ENCODE measurements at places on chromosomes 2 and 18.

- no peak for DNase-seq
These were observed 276.3 kb downstream of the TSN start for GRCh38 chr2:122031544-122032263.

- DNase-seq = no peak
These were observed 16.8 kb downstream of the COBLL1 start for GRCh38 chr2:164824872-164825271.

DNA sequence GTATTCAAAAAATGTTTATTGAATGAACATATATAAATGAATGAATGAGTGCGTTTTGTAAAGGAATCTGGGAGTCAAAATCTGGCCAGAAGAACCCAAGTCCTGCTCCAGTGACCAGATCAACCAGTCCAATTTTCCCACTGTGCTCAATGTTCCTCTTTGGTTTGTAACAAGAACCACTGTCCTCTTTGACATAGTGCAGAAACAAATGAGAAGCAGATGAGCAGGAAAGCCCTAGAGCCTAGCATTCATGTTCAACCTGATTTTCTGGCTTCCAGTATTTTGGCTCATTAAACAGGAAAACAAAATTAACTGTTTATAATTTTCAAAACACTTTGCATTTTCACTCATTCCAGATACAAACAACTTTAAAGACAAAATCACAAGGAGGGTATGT lies 23.2 kb downstream of the FAM124B start:
- DNase-seq = no peak

DNA sequence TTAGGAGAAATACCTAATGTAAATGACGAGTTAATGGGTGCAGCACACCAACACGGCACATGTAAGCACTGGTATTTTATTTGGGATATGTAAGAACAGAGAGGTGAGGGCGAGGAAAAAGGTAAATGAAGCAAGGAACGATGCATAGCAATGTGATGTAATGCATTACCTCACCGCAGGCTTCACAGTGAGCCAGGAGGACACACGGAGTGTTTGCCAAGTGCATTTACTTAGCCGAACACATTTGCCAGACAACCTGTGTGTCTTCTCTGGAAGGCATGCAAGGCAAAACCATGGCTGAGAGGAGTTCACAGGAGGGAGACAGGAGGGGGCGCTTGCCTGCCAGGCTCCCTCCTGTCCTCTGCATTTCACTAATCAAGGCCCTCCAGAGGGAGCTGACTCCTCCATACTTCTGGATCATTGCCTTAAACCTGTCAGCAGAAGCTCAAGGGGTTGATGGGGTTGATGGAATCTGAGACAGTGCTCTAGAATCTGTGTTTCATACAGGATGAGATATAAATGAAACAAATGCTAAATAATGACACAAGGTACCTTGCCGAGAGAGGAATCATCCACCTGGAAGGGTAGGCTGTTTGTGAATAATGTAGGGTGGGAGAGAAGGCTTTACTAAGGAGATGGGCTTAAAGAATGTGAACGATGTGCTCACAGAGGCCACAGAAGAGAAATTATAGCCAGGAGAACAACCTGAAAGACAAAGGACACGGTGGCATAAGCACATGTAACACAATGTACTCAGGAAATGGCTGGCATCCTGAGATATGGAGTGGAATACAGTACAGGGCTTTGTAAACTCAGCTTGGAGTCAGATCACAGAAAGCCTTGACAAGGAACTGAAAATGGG lies 9.1 kb upstream of the TPRKB start:
- DNase-seq = no peak

DNA sequence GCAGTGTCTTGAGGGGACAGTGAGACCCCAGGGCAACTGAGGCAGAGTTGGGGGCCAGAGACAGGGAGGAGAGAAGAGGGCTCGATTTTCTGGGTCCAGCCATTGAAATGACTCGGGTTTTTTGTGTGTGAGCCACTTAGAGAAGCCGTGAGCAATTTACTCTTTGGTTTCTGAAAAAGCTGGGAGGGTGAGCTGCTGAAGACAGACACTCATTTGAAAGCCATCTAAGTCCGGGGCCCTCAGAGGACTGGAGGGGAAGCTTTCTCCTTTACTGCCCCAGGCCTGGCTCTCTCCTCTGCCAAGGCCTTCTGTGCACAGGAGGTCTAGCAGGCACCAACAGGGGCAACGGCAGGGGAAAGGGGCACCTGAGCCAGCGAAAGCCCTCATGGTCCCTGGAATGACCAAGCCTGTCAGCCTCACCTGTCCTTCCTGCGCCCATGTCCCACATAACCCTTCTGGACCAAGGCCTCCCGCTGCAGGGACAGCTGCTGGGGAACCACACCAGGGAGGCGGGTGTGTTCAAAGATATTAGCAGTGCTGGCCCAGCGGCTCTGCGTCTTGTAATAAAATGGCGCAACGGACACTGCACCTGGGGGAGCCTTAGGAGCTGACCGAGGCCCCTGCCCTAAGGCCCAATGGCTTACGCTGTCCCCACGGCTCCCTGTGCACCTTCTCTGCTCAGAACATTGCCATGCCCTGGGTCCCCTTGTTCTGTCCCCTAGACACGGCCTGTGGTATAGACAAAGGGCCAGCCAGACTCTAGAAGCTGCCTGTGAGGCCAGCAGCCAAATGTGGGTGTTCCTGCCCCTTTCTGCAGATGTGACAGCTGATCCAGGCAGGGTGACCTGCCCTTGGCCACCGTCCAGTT lies 45.8 kb downstream of the HS6ST1 start:
- no peak for DNase-seq

GRCh38 chr2:133229974-133230373 lies 338.3 kb downstream of the NCKAP5 start:
- no peak for DNase-seq

DNA sequence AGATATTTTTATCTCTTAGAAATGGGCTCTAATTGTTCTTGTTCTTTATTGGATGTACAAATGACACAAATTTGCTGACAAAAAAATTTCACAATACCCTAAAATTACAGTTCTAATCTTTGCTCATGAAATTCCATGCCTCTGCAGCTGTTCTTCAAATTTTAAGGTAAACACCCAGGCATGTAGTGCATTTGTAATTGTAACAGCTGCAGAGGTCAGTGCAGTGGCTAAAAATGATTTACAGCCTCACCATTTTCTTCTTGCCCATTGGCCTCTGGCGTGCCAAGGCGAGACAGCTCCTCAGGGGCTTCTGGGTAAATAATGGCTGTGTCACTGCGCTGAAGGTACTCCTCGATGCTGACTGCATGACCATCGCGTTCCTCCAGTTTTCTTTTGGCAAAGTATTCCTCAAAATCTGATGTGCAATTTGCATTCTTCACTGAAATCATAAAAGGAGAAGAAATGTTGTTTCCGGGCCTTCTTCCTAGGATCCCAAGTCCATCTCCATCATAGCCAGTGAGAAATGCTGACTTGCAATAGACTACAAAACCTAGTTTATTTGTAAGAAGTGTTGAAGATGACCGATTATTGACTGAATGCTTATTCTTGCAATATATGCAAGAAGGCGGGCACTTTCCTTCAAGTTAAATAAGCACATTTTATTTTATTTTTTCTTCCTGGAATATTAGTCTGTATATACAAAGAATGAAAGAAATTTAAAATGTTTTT lies 115.2 kb downstream of the ZEB2 start:
- no peak for DNase-seq

DNA sequence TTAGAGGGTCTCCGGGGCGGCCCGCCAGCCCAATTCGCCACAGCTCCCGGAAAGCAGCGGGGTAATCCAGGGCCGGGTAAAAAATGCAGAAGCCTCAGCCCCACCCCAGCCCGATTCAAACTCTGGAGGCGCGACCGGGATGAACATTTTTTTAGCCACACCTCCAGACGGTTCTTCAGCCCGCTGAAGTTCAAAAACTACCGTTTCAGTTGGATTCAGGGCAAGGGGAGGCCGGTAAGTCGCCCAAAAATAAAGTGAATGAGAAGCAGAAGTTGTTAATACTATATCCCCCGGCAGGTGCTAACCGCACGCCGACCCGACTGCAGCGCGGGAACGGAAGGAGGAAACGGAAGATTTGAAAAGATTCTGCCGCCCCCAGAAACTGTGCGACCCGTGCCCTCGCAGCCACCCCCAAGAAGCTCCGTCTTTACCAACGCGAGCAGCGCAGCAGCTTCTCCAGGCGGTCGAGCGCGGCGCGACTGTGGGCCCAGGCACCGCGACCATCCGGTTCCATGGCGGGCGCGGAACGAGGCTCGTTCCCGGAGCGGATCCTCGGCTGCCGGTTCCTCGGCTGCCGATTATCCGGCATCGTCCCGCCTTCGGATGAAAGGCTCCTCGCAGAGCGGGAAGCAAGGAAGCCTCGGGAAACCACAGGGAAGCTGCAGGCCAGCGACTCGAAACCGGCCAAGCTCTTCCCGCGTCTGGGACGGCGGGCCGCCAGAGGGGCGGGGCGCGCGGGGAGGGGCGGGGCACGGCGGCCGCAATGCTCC lies at the start of gene BARD1:
BARD1 (minus strand) TSS at position 703 of the 770 bp plus-strand sequence; CDS start at position 589, 114 bp downstream.
- DNase-seq = peak; percentile 71

GRCh38 chr2:199940373-199940772 lies 14.9 kb downstream of the TYW5 start:
- DNase-seq = peak; percentile 20

DNA sequence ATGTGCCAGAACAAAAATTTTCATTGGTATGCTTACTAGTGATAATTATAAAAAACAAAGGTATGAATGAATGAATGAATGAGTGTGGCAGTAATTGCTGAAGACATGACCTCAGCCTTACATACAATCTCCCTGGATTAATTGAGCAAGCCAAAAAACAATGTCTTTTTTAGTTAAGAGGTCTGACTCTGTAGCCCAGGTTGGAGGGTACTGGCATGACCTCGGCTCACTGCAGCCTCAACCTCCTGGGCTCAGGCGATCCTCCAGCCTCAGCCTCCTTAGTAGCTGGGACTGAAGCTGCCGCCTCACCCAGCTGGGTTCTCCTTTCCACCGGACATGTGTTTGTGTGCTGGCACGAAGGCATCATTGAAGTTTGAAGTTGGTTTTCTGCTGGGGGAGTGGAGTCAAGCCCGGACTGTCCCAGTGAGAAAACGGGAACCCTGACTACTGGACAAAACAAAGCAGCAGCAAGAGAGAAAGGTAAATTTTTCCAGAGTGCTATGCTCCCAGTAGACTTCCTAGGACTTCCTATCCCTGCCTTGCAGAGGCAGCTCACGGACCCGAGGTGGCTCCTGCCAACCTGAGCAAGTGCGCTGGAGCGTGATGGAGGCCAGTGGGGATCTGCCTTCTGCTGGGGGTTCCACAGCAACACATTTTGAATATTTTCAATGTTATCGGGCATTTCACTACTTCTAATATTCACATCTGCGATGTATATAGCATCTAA lies 6.4 kb upstream of the IMP4 start:
- DNase-seq = no peak

DNA sequence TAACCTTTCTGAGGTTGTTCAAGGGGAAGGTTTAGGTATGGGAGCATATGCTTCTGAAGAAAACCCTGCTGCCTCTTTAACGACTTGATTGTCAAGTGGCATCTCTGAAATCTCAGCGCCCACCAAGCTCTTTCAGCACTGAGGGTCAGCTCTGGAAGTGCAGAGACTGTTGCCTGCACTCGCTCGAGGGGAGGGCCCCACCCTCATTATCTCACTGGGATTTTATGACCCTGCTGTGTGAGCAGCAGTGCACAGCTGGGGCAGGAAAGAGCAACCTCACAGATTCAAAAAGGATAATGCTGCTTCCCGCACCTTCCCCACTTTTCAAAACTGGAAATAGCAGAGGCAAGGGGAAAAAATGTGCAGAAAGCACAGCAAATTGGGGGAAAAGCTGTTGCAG lies 56.9 kb upstream of the SPRED2 start:
- DNase-seq = no peak

DNA sequence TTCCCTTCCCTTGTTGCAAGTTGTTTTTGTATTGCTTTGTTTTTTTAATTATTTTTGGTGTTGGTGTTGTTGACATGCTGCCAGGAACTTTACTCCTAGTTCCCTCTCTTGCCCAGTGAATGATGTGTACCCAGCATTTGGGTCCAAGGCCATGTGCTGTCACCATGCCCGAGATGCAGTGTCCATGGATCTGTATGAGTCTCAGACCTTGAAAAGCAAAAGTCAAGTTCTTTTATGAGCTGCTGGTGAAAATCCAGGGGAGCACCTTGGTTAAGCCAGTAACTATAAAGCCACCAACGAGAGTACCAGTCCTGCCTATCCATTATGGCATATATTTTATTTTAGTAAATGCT lies 236.4 kb downstream of the BCL11A start:
- DNase-seq = no peak

- DNase-seq = no peak
These were observed 1471.5 kb downstream of the DPP10 start for GRCh38 chr2:115913921-115914320.

GRCh38 chr18:21745231-21745630 lies 4.6 kb downstream of the MIB1 start:
- no peak for DNase-seq

DNA sequence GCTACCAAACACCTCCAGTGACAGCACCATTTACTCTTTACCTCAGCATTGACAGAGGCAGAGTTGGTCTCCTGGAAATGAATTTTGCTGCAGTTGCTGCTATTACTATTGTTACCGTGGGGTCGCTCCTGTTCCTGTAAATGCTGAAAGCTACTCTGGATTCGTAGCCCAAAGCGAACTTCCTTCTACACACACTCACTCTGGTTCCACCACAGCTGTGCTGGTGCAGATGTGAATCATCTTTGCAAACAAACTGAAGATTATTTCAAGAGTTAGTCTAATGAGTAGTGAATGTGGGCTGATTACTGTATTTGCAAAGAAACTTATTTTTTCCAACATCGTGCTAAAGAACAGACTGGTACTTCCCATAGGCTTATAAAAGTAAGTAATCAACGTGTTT lies 304.0 kb downstream of the LPIN1 start:
- DNase-seq = peak; percentile 75

GRCh38 chr2:42881732-42882131 lies 89.3 kb upstream of the HAAO start:
- no peak for DNase-seq

- no peak for DNase-seq
These were observed 123.2 kb downstream of the TMEM17 start for GRCh38 chr2:62382757-62383156.

GRCh38 chr18:73153271-73153670 lies 285.5 kb upstream of the NETO1 start:
- DNase-seq = no peak

GRCh38 chr2:171227066-171227782 lies 66.5 kb upstream of the TLK1 start:
- no peak for DNase-seq

DNA sequence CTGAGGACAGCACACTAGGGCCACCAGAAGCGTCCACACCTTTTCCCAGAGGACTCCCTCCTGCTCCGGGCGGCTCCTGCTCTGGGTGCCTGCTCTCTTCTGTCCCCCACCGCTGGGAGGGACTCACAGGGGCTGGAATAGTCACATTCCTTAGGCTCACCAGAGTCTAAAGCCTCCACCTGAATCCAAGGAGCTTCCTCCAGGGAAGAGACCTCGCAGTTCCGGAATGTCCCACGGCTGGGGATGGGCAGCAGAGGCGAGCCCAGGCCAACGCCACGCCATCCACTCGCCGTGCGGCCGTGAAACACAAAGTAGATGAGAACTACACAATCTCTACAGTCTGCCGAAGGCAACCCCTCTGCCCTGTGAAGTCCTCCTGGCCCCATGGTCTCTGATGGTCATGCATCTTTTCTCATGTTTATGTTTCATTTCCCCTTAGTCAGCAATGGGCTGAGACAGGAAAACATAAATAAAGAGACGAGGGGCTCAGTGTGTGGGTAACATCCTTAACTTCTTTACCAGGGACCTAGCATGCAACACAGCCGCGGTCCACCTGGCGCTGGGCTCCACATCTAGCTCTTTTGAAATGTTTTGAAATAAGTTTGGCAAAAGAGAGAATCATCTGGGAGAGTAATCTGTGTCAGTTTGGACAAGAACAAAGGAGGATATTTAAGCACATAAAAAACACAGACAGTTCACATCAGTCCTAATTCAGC lies 98.4 kb downstream of the PXDN start:
- no peak for DNase-seq

- DNase-seq = no peak
These were observed 30.3 kb downstream of the SLC4A5 start for GRCh38 chr2:74312913-74313312.
